Hematopoietic multipotent progenitor cell treated with erythropoietin and hydrocortisone succinate and interleukin-3 and kit ligand, for 6 days (in vitro differentiated cells): ENCODE measurements at places on chromosomes 5 and 9.

GRCh38 chr5:169980418-169981053 lies at the start of gene INSYN2B:
Gene INSYN2B, minus strand, starts transcription at chr5:169980495. Its CDS starts 96,597 bp downstream, at chr5:169883898.
- peak; percentile 76 for DNase-seq

DNA sequence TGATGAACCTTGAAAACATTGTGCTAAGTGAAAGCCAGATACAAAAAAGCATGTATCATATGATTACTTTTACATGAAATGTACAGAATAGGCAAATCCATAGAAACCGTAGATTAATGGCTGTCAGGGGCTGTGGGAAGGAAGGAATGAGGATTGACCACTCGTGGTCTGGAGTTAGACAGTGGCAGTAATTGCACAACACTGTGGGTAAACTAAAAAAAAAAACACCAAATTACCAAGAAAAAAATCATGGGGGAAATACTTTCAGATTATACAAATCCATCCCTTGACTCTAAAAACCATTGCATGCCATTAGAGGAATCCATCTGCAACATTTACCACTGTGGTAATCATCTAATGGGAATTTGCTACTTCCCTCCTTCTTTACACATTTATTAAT lies 140.0 kb downstream of the SIL1 start:
- no peak for DNase-seq

DNA sequence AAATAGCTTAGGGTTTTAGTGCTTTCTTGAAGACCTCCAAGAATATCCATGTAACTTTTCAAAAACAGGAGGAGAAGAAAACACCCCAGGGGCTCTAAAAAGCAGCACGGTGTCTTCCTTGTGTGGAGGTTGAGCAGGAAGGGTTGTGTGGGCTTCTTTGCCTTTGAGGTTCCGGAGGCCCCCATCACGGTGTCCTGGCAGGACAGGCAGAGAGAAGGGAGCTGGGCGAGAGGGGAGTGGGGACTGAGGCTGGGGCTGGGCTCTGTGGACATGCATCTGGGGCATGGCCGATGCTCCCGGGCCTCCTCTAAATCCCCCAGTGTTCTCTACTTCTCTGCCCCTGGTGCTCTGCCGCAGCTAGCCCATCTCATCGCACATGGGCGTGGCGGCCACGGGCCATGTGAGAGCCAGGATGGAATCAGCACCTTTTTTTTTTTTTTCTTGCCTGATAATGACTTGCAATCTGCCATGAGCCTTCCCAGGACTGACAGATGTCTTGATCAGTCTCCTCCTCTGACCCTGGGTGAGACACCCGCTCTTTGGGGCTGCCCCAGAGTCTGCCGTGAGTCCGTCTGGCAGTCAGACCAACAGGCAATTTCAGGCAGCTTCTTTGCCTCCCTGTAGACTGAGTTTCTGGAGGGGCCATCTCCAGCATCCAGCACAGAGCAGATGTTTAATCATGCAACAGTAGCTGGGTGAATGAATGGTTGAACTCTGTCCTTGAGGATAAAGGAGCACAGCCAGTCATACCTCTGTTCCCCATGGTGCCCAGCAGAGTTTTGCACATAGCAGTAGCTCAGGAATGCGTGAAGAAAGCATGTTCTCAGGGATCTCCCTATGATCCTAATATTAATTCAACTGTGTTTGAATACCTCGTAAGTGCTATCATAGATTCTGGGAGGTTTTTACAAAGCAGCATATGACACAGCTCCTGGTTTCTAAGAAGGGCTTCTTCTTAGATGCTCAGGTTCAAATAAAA lies 12.1 kb downstream of the CXCL14 start:
- DNase-seq = peak; percentile 59

- peak; percentile 16 for DNase-seq
Measured at GRCh38 chr9:108588246-108588645, 267.5 kb downstream of the ACTL7B start.

- no peak for DNase-seq
Measured at GRCh38 chr9:22129133-22129532, 120.0 kb upstream of the CDKN2B start.

DNA sequence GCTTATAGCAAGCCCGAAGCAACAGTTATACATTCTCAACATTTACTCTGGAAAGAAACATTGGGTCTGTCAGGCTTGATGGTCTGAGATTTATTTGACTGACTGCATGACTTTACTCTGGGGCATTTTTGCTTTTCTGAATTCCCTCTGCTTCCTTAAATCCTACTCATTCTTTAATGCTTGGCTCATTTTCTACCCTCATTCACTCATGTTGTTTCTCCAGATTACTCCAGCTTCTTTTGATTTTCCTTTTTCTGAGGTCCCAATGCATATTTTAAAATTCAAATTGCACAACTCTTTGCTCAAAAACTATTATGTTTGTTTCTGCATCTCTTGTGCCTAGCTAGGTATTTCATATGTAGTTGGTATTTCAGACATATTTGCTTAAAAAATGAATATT lies 2002.9 kb upstream of the NUDT12 start:
- no peak for DNase-seq

- DNase-seq = peak; percentile 43
Measured at GRCh38 chr9:69945671-69946141, 97.9 kb upstream of the MAMDC2 start.

GRCh38 chr5:8944005-8944404 lies 601.9 kb downstream of the SEMA5A start:
- no peak for DNase-seq

DNA sequence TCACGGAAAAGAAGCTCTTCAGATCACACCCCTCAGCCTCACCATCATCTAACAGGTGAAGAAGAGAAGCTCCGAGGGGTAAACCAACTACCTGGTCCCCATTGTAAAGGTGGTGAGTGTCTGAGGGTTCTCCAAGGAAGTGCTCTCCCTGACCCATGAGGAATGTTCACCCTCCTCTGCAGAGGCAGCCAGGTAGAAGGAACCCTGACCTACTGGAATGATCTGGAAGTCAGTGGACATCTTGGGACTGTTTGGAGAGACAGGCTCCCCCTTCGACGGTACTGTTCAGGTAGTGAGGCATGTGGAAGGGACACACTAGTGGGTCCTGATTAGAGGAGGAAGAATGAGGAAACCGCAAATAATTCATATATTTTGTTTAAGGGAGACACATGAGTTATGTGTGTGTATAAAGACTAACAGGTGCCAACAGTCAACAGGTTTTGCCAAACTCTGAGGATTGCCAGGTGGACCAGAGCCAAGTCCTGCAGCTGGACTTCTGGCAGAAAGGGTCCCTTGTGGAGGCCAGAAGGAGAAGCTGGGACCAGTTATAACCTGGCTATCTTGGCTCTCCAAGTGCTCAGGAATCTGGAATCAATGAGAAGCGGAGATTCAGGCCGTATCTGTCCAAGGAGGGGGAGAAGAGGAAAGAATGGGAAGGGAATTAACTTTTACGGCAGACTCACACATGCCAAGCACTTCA lies 3.0 kb upstream of the ZBTB34 start:
- no peak for DNase-seq

DNA sequence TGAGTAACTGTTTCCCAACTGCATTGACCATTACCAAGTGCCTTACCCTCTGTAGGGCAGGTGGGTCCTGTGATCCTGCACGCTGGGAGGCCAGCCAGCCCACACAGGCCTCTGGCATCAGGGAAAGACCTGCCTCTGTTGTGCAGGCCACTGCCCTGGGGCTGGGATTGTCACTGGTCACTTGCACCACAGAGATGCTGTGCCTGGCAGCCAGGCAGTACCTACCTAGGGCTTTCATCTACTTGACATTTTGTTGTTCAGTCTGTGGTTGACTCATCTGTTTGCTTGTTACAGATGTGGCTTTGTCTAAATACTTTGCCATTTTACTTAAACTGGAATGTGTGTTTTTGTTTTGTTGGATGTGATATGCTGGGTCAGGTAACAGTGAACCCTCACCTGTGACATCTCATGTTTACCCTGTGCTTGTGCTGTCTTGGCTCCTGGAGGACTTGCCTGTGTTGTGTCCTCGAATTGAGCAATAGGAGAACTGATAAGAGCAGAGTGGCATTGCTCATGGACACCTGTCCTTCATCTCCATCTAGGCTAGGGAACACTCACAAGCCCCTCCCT lies 32.8 kb downstream of the SECISBP2 start:
- DNase-seq = no peak

DNA sequence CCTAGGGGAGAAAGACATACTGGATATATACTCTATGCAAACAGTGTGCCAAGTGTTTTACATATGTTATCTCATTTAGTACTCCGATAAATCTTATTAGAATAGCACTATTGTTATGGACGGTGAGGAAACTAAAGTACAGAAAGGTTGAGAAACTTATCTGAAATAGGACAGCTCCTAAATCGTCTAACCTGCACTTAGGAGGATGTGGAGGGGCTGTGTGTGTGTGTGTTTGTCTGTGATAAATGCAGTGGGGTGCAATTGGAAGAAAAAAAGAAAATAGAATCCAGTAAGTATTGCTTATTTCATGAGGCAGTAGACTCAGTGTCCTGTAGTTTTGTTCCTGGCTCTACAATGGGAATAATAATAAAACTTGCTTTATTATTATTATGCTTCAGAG lies 106.4 kb upstream of the IL6ST start:
- DNase-seq = no peak

DNA sequence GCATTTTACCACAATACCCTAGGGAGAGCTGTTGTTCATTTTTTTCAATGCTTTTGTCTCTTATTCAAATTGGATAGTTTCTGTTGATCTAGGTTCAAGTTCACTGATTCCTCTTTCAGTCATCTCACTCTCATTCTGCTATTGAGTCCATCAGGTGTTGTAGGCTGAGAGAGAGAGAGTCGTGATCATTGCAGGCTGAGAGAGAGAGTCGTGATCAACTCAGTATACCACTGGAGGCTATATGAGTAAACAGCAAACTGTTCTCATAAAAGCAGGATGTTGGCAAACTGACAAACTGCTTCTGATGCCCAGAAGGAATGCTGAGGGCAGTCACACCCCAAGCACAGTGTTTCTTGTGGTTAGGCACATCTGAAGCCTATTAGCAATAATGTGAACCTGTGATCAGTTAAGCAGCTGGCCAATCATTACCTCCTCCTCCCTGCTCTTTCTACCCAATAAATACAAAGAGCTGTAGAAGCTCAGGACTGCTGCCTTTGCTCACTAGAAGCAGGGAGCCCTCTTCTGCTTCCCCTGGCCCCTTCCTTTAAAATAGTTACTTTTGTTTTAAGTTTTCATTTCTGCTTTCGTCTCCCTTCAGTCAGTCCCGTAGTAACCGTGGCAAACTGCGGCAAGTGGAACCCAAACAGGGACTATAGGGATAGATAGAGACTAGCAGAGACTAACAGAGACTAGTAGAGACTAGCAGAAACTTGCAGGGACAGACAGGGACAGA lies 476.1 kb upstream of the ACO1 start:
- DNase-seq = no peak

- no peak for DNase-seq
Measured at GRCh38 chr9:82146677-82147076, 158.1 kb downstream of the SPATA31D1 start.

GRCh38 chr5:27701931-27702903 lies 663.8 kb upstream of the CDH9 start:
- no peak for DNase-seq

DNA sequence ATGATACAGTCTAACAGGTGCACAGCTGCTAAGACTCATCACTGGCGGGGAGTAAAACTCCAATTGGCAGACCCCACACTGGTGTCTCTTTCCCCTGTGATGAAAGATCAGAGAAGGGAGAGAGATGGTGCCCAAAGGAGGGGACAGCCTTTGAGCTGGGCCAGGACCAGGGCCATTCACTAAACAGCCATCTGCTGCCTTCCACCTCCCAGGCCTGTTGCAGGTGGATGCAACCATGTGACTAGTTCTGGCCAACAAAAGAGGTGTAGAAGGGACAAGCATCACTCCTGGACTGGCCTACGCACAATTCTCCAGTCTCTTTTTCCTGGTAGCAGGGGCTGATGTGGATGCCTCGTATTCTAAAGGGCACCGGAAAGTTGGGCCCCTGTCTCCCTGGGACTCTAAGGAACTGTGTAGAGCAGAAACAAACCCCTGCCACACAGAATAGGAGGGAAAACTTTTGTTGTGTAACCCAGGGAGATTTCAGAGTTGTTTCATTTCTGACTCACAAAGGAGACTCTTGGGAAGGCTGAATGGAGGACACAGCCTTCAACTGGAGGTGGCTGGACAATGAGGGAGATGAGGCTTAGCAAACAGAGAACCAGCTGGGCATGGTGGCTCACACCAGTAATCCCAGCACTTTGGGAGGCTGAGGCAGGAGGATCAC lies 26.9 kb downstream of the TNIP1 start:
- no peak for DNase-seq

- DNase-seq = no peak
Measured at GRCh38 chr5:177967221-177967887, 28.7 kb downstream of the PROP1 start.

GRCh38 chr5:108983461-108984092 lies 235.9 kb downstream of the FER start:
- DNase-seq = no peak

DNA sequence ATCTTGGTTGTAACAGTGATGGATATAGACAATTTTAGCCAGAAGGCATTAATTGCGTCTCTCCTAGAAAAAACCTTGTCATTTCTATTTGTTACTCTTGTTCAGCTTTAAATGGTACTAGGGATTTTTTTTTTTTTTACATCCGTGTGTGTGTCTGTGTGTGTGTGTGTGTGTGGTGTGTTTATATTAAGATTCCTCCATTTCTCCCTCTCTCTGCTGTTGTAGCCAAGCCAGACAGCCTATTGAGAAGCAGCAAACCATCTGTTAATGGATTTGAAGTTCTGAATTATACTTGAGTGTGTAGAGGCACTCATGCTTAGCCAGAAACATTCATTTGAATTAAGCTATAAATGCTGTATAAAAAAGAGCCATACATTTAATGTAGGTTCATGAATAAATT lies 72.3 kb downstream of the SLF1 start:
- DNase-seq = no peak

DNA sequence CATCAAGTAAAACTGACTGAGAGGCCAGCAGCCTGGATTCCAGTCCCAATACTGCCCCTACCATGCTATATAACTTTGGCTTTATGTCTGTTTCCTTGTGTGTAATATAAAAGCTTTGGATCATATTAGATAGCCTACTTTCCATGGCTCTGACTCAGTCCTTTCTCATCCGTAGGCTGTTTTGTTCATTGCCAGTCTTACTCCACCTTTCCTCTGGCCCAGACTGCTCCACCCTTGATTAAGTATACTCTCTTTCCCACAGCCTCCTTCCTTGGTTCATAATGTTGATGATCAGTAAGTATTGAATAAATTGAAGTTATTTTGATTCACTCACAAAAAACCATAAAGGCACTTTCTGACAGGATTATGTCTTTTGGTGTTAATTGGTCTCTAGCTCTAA lies 1.5 kb upstream of the MRPS30 start:
- no peak for DNase-seq

DNA sequence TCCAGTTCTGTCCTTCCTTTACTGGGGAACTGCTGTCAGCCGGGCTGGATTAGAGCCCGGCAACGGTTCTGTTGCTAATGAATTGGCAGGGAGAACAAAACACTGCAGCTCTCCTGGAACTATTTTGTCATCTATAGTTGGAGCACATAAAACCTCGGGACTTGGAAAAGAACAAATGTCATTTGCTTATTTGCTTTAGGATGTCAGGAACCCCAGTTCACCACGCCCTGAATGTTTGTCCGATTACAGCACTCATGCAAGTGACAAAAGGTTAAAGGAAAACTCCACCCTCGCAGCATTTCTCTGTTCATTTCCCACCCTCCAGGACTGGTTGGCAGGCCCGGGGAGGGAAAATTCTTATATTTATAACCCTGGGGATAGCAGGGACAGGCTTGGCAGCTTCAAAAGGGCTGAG lies 66.4 kb upstream of the PLPP1 start:
- no peak for DNase-seq

- DNase-seq = peak; percentile 26
Measured at GRCh38 chr5:161676103-161676502, 9.4 kb upstream of the GABRA6 start.

GRCh38 chr5:76576450-76576849 lies 46.8 kb downstream of the F2RL2 start:
- DNase-seq = no peak

GRCh38 chr5:150655221-150655620 lies 5.8 kb upstream of the MYOZ3 start:
- DNase-seq = no peak
